ENCODE measurements at places on chromosomes 16 and 17.

DNA sequence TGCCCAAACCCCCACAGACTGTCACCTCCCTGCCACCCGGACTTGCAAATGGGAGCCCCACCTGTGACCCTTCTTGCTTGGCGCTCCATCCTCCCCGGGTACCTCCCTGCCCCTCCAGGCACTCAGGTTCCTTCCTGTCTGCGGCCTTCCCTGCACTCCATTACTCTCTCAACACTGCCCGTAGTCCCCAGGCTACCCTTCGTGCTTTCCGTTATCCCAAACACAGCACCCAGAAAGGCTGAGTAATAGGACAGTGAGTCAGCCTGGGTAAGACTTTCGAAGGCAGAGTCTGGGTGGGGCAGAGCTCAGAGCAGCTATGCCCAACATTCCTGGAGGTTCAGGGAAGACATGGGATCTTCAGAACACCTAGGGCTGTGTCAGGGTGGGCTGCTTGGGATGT is 16.6 kb upstream of the C16orf74 start:
- DNase-seq: no peak

- no peak for DNase-seq
Measured at GRCh38 chr17:43820759-43821158, 12.2 kb downstream of the MPP3 start.

- DNase-seq: no peak
Measured at GRCh38 chr16:84391151-84392030, 23.1 kb downstream of the ATP2C2 start.

GRCh38 chr16:13307851-13308250 is 406.5 kb downstream of the SHISA9 start:
- DNase-seq: no peak

- DNase-seq: no peak
Measured at GRCh38 chr17:18996458-18996857, 8.1 kb downstream of the FAM83G start.

DNA sequence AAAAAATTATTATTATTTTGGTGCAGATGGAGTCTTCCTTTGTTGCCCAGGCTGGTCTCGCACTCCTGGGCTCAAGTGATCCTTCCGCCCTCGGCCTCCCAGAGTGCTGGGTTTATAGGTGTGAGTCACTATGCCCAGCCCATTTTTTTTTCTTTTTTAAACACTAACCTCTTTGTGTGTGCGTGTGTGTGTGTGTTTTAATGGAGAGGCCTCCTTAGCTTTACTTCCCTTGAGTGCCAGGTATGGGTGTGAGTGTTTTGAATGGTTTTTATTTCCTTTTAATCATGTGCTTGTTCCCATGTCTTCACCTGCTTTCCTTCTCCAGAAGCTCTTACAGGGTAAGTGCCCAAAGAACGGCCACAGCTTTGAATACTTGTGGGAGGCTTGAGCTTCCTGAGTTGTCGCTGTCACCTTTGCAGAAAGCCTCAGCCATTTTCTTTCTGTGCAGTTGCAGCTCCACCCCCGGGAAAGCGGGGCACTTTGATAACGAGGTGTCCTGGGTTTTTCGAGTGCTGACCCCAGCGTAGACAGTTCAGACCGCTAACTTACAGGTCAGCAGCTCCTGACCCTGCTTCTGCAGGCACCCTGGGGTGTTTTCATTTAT is 22.6 kb downstream of the AKAP1 start:
- DNase-seq: no peak

- peak; percentile 11 for DNase-seq
Measured at GRCh38 chr17:72529386-72529785, 408.6 kb downstream of the SOX9 start.

DNA sequence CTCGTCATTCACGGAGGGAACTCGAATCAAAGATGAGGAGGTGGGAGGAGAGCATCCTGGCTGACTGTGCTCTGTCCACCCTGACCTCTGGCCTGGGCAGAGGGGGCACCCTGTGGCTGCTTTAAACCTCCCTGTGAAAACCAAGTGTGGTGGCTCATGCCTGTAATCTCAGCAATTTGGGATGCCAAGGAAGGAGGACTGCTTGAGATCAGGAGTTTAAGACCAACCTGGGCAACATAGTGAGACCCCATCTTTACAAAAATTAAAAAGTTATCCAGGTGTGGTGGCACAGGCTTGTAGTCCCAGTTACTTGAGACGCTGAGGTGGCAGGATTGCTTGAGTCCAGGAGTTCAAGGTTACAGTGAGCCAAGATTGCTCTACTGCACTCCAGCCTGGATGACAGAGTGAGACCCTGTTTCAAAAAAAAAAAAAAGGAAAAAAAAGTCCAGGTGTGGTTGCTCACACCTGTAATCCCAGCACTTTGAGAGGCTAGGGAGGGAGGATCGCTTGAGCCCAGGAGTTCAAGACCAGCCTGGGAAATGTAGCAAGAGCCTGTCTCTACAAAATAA is 5.8 kb upstream of the CDK3 start:
- no peak for DNase-seq

DNA sequence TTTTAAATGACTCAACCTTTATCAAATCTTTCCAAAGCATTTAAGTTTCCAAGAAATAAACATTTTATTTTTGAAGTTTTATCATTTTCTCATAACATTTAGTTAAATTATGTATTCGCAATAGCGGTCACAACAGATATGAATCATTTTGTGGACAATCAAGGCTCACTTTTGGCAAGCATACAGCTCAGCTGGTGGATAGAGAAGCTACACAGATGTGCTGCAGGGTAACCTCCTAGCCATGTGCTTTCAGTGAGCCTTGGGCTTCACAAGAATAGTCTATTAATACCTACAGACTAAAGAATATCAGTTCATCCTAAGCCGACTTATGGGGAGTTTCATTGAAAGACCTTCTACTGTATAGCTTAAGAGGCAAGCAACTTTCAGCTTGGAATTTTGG is 144.8 kb downstream of the MRTFB start:
- DNase-seq: no peak

- DNase-seq: no peak
Measured at GRCh38 chr17:67769231-67769630, 51.5 kb downstream of the NOL11 start.

DNA sequence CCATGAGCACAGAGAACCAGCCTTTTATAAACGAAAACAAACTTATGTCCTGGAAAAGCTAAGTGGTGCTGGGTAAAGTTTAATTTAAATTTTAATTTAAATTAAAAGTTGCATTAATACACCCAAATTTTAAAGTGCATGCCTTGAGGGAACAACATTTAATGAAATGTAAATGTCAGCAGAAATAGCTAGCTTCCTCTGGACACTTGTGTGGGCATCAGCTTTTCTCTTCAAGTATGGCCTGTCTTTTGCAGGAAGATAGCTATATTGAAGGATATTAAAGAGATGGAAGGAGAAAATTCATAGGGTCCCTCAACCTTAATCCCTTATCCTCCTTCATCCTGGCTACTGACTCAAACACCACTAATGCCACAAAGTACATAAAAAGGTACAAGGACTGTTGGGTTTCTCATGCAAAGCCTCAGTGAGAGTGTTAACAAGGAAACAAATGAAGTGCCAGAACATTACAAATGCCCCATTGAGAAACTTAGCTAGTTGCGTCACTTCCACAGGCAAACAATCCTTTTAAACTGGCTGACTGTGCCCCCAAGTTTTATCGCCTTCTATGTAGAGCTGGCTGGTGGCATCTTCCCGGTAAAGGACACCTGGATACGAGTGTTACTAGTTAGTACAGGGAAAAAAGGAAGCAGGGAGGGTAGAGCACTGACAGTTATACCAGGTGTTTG is 14.1 kb downstream of the PHF12 start:
- DNase-seq: no peak

- DNase-seq: no peak
Measured at GRCh38 chr16:57529391-57530103, 6.8 kb downstream of the CCDC102A start.

DNA sequence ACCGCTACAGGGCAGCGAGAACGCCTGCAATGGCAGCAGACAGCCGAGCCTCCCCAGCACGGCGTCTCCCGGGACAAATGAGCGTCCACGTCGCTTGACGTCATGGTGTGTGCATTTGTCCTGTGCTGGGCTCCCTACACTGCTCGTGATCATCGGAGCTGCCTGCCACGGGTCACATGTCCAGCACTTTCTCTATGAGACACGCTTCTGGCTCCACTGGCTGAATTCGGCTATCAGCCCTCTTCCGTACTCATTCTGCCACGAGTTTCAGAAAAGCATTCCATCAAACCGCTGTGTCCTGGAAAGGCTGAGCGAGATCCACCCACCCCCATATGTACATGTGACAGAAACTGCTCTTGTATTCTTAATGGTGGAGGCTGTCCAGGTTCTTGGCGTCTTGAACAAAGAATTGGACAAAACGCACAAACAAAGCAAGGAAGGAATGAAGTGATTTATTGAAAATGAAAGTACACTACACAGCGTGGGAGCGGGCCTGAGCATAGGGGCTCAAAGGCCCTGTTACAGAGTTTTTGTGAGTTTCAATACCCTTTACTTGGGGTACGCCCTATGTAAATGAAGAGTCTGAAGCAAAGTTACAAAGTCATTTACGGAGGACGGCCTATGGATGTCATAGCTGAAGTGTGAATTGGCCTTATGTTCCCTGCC is 28.5 kb upstream of the SHCBP1 start:
- no peak for DNase-seq

DNA sequence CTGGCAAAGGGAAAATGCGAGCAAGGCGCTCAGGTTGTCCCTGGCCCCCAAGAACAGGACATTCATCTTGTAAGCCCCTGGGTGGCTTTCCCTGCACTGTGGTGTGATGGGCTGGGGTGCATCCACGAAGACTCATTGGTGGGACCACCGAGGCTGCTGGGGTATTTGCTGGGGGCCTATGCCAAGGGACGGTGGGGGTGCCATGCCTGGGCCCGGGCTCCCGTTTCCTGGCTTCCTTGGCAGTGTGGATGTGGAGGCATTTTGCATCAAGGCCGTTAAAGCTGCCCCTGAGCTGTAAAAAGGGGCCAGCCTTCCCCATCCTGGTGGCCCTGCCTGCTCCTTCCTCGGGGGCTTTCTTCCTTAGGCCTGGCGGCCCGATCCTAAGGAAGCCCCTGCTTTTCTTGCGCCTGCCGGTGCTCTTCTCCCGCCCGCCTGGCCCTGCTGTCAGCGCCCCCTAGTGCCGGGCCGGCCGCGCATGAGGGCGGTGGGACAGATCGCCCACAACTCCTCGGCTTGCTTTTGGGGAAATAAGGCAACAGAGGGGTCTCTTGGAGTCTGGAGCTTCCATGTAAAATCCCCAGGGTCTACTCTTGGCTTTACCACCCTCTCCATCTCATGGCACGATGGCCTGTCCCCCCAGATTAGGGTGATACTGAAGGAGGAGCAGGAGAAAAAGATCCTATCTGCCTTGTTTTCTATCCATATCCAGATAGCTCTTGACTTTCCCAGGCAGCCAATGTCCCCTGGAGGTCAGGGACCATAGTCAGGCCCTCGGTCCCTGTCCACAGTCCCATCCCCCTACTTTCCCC is 9.8 kb upstream of the TBX2 start:
- peak; percentile 35 for DNase-seq

- DNase-seq: no peak
Measured at GRCh38 chr17:73654241-73654640, 10.0 kb upstream of the SDK2 start.

DNA sequence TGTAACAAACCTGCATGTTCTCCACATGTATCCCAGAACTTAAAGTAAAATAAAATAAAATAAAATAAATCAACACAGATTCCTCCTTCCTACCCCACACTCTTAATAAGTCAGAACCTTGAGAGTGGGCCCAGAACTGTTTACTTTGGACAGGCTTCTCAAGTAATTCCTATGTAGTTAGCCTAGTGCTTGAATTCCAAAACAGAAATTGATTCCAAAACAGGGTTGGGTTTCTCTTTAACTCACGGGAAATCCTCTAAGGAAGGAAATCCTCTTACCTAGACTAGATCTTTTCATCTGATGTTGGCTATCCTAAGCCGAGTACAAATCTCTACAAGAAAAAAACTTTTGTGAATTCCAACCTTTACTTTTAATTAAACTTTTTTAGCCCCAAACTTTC is 324.7 kb upstream of the C16orf82 start:
- no peak for DNase-seq

GRCh38 chr16:85148931-85149330 is 36.7 kb upstream of the CIBAR2 start:
- DNase-seq: no peak

- DNase-seq: no peak
Measured at GRCh38 chr17:70298929-70299531, 129.7 kb downstream of the KCNJ2 start.

DNA sequence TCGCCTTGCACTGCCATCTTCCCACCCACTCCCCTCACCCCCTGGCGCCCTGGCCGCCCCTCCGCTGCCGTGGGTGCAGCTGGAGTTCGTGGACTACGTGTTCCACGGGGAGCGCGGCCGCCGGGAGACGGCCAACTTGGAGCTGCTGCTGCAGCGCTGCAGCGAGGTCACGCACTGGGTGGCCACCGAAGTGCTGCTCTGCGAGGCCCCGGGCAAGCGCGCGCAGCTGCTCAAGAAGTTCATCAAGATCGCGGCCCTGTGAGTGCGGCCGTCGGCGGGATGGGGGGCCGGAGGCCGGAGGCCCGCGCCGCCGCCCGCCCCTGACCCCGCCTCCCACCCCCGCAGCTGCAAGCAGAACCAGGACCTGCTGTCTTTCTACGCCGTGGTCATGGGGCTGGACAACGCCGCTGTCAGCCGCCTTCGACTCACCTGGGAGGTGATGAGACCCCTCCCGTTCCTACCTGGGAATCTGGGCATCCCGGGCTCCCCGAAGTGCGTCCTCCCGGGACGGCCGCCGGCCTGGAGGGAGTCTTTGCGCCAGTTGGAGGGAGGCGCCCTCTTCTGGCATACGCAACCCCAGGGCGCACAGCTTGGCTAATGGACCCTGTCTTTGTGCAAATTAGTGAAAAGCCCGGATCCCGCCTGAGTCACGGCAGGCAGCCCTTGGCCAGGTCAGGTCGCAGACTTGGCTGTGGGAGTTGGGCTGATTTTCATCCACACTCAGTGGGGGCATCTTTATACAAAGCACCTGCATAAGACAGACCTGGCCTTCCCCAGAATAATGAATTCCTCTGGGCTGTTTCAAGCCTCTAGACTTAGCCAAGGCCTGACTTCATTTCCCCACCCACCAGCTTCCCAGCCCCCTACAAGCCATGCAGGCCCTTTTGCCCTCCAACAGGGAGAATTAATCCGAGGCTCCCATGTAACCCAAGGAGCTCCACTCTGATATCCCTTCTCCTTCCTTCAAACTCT is 14.3 kb downstream of the RAPGEFL1 start:
- DNase-seq: peak; percentile 68

GRCh38 chr16:30963925-30964511 is 6.5 kb downstream of the SETD1A start:
- no peak for DNase-seq
